ENCODE measurements at places on chromosomes 1 and 21. TPM values are rescaled to one million over a fixed set of nuclear protein-coding genes. Genes with fewer than 3 reads are reported as not detected.

The LCE3E gene
- polyA plus RNA-seq, result not detected

The AKNAD1 gene
- not detected for polyA plus RNA-seq

The TNFAIP8L2 gene
- polyA plus RNA-seq, result not detected

The OR2W3 gene
- not detected for polyA plus RNA-seq

The MPZ gene
- polyA plus RNA-seq, result not detected
